Thoracic aorta (tissue), 2 donors: ENCODE measurements at places on chromosomes 13 and 19.

DNA sequence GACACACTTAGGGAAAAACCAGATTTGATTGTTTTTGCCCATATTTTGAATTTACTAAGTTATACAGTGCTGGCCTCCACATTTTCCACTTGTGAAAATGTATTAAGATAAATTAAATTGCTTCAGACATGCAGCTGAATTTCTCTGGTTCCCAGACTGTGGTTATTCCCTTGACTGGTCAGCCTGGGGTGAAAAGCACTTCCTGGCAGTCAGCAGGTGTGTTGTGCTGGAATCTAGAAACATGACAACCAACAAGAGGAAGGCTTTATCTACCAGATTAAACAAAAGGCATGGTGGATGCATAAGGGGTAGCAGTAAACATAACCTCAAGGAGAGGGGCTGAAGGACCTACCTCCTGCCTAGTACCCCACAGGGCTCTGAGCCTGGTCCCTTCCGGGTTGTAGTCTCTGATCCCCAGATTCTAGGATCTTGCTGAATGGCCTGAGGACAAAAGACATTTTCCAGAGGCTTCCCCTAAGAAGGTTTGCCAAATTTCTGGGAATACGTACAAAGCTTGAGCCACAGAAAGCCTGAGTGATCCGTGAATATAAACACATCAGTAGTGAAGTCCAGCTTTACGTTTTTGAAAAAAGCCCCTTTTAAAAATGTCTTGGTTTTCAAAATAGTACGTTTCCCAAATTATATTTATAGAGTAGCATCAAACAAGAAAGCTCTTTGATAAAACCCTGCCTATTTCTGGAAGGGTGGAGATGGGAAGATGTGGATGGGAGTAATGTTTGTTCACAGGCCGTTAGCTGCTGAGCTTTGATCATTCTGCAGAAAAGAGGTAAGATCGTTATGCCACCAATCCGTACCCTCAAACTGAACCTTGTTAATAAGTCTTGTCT is 133.4 kb downstream of the LACC1 start:
- DNase-seq = no peak

DNA sequence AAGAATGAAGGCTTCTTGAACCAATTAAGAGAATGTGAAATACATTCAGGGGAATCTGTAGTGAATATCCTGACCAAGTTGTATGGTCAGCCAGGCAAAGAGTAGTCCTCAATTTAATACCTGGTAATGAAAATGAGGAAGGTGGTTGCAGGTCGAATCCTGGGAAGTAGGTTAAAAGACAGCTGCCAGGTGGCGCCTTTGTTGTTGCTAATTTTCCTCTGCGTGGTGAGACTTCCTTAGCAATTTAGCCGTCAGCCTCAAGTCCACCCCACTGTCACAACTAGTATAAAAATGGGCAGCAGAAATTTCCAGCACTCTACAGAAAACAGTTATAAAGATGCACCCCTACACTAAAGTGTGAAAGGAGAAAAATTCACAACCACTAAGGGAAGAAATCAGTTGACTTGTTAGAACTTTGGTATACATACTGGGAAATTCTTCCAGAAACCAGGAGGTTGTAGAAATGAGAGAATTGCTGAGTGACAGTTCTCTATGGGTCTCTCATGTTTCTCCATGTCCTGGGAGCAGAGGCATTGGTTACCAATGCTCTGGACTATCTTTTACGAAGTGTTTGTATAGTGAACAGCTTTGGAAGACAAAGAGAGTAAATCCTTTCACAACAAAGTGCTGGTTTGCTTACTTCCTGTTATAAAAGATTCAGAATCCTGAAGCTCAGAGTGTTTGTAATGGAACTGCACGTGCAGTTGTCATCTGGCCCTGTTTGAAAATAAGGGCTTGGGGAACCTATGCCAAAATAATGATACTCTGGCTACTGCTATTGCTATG is 235.9 kb downstream of the NHLRC3 start:
- no peak for DNase-seq

DNA sequence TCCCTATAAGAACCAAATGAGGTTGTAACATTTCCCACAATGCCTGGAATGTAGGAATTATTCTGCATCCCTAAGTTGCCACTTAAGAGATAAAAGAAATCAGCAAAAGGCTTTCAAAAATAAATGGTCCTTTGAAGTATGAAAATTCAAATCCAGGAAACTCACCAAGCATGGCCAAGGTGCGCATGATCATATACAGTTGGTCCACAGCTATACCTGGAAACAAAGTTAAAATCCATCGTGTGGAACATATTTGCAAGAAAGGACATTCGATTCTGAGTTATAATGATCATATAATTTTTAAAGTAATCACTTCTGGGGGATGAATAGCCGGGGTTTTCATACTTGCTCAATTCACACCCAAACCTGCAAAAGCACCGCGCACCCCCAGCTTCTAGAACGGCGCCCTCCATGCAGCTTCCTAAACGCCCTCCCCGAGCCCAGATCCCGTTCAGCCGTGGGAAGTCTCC is 525 bp downstream of the CARS2 start:
- no peak for DNase-seq

DNA sequence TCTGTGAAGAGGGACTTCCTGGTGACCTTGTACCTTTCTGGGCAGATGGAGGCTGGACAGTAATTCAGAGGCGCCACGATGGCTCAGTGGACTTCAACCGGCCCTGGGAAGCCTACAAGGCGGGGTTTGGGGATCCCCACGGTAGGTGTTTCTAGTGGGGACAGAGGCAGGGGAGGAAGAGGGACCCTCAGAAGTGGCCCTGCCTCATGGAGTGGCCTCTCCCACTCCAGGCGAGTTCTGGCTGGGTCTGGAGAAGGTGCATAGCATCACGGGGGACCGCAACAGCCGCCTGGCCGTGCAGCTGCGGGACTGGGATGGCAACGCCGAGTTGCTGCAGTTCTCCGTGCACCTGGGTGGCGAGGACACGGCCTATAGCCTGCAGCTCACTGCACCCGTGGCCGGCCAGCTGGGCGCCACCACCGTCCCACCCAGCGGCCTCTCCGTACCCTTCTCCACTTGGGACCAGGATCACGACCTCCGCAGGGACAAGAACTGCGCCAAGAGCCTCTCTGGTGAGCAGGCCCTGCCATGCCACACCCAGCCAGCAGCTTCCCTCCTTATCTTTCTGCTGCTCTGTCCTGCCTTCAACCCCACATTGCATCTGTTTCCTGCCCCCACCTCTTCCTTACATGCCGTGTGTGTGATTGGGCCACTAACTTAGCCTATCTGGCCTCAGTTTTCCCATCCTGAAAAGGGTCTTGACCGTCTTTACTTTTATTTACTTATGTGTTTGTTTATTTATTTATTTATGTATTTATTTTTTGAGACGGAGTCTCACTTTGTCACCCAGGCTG is 7.3 kb downstream of the ANGPTL4 start:
- no peak for DNase-seq

GRCh38 chr13:19860884-19861655 is 2.4 kb downstream of the ZMYM5 start:
- no peak for DNase-seq

DNA sequence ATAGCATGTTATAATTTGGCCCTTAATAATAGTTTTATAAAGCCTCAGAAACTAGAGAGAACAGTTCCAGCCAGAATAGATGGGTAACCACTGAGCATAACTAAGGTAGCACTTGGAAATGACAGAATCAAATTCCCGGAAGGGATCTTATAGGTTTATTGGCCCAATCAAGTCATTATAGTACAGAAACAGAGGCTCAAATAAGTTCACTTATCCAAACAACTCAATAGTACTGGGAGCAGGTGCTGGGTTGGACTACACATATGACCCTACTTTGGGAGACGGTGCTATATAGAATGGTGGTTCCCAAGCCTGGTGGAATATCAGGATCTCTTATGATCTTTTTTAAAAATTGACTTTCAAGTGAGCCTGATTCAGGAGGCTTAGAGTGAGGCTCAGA is 32.7 kb upstream of the OLFM4 start:
- DNase-seq = no peak

GRCh38 chr19:36409841-36410240 is 8.6 kb downstream of the ZFP82 start:
- DNase-seq = no peak
